ENCODE measurements at places on chromosomes 6 and 20.

GRCh38 chr6:119566546-119567260, 217.1 kb upstream of the MAN1A1 start:
- no peak for DNase-seq

GRCh38 chr6:84763003-84763885, 1.2 kb downstream of the TBX18 start:
- no peak for DNase-seq

DNA sequence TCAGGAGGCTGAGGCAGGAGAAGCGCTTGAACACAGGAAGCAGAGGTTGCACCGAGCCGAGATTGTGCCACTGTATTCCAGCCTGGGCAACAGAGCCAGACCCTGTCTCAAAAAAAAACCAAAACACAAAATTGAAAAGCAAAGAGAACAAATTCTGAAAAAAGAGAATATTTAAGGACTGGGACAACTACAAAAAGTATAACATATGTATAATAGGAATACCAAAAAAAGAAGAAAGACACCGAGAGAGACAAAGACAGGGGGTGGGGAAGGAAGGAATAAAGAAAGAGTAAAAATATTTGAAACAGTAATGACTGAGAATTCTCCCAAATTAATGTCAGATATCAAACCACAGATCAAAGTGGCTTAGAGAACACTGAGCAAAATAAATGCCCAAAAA, 5.5 kb upstream of the ZNF391 start:
- no peak for DNase-seq

GRCh38 chr20:62706344-62706743, 2.3 kb upstream of the NTSR1 start:
- DNase-seq = no peak

GRCh38 chr20:51079488-51079887, 56.6 kb upstream of the KCNG1 start:
- no peak for DNase-seq

DNA sequence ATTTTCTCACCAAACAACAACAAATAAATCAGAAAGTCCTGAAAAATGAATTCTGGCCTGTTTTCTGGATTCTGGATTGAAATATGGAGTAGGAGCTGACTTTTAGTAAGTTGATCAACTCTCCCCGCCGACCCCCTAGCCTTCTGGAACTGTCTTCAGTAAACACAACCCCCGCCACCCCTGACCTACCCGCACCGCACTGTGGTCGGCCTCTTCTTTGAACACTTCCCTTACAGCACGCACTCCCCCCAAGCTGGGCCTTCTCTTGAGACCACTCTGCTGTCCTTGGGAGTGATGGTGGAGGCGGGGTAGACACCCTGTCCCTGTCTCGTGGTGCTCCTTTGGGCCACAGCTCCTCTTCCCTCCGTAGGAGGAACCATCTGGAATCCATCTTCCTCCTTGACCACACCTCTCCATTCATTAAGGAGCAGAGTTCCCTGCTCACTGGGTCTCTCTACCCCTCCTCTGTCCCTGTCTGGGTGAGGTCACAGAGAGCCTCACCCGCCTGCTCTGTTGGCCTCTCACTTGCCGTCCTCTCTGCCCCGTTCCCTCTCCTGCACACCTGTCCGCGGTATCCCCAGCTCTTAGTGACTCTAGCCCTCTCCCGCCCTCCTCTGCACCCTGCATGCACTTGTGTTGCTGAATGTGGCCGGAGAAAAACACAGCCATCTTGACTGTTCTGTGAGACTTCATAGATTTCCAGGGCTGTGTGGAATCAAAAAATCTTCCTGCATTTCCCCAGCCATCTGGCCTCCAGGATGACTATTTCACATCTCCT, 19.1 kb downstream of the SYNJ2 start:
- no peak for DNase-seq

DNA sequence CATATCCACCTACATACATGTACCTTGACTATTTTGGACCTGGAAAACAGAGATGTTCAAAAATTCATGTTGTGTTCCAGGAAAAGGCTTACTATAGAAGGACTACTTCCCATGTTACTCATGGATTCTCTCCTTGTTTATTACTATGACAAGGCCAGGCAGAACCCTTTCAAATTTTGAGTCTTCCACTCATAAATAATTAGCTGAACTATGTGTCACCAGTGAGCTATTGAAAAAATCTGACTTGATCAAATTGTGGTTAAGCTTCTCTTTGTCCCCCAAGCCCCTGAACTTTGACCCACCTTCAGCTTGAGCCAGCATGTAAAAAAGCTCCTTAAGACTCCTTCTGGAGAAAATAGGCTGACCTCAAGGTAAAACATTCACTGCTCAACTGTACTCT, 1142.8 kb upstream of the EYS start:
- no peak for DNase-seq

GRCh38 chr20:63792866-63793265, 38.2 kb downstream of the ZBTB46 start:
- DNase-seq = no peak

DNA sequence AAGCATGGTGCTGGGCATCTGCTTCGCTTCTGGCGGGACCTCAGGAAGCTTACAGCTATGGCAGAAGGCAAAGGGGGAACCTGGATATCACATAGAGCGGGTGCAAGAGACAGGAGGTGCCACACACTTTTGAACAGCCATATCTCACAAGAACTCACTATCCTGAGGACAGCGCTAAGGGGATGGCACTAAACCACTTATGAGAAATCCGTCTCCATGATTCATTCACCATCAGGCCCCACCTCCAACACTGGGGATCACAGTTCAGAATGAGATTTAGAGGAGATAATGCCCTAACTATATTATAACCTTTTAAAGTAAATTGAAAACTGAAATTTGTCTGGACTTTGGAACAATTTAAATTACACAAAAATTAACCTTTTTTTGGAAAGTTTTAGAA, 37.8 kb upstream of the SUMO4 start:
- DNase-seq = no peak

- no peak for DNase-seq
These were observed 75.7 kb downstream of the SYNDIG1 start for GRCh38 chr20:24545168-24545567.

GRCh38 chr20:57612436-57612835, 7.8 kb downstream of the ZBP1 start:
- DNase-seq = no peak

- DNase-seq = no peak
These were observed 99.1 kb upstream of the ISM1 start for GRCh38 chr20:13121840-13122515.

DNA sequence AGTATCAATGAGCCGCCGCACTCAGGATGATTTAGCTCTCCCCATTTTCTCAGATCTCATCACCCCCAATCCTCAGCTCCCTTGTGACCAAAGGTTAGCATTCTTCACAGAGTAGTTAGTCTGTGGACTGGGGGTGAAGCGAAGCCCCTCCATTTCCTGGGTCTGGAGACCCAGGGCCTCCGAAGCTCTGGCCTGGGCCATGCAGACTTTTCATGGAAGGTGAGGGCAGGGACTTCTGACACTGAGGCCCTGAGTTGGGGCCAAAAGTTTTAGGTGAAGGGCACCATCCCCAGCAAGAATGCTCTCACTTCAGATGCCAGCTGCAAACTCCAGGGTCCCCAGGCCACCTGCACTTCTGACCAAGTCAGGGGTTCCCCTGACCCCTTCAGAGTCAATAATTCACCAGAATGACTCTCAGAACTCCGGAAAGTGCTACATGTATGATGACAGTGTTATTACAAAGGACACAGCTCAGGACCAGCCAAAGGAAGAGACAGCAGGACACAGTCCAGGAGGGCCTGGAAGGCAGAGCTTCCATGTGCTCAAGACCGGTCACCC, 65.7 kb upstream of the DUSP22 start:
- DNase-seq = no peak

DNA sequence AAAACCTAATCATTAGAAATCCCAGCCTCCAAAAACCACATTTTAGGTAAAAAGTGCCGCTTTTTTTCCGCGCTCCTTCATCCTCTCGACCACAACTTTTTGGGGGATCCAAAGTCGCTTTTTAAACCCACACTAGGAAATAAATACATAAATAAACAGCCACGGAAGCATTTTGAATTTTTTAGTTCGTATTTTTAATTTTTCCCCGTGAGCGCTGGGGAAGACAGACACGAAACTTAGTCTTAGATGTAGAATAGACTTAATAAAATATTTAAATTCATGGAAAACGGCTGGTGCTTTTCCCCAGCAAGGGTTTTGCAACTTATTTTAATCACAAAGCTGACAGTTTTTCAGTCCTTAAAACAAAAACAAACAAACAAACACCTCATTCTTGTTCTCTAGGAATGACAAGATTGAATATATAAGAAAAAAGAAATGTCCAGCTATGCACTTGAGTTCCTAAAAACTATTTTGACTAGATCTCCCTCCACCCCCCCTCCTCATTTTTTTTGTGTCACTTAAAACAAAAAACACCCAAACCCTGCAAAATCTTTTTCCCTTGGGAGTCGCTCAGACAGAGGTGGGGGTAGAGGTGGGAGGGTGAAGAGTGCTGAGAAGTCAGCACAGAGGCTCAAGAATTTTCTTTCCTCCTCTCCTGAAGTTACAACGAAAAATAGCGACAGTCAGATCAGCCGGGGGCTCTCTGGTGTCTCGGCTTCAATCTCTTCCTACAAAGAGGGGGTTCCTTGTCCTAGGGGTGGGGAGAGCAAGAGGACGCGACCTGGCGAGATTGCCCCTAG, 43.4 kb upstream of the SUPT3H start:
- DNase-seq = no peak

- no peak for DNase-seq
These were observed 68.2 kb upstream of the SUPT3H start for GRCh38 chr6:45445749-45446549.

- DNase-seq = no peak
These were observed 14.2 kb upstream of the SLC22A7 start for GRCh38 chr6:43283905-43284304.

- DNase-seq = no peak
These were observed 109.8 kb downstream of the RPP40 start for GRCh38 chr6:4894049-4894448.

DNA sequence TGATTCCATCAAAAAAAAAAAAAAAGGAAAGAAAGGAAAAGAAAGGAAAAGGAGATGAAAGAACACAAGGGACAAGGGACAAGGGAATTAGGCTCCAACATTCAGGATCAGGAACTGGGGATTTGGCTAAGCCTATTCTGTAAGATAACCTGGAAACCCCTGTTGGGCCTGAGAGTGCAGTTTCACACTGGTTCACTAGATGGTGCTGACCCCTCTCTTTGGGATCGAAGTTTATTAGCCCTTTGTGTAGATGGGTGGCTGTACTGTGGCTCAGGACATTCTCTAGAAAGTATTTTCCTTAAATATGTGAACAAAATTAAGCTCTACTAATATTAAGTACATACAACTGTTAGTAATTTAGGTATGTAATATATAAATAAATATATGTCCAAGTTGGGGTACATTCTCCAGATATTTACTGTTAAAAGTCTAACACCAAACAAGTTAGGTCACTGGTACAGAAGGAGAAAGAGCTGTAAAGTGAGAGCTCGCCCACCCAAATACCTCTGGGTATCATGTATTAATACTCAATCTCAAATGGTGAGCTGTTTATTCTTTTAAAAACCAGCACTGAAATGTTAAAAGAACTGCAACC, 6.3 kb downstream of the OR2A4 start:
- DNase-seq = no peak

GRCh38 chr20:57128044-57128757, 138.2 kb downstream of the BMP7 start:
- DNase-seq = no peak

DNA sequence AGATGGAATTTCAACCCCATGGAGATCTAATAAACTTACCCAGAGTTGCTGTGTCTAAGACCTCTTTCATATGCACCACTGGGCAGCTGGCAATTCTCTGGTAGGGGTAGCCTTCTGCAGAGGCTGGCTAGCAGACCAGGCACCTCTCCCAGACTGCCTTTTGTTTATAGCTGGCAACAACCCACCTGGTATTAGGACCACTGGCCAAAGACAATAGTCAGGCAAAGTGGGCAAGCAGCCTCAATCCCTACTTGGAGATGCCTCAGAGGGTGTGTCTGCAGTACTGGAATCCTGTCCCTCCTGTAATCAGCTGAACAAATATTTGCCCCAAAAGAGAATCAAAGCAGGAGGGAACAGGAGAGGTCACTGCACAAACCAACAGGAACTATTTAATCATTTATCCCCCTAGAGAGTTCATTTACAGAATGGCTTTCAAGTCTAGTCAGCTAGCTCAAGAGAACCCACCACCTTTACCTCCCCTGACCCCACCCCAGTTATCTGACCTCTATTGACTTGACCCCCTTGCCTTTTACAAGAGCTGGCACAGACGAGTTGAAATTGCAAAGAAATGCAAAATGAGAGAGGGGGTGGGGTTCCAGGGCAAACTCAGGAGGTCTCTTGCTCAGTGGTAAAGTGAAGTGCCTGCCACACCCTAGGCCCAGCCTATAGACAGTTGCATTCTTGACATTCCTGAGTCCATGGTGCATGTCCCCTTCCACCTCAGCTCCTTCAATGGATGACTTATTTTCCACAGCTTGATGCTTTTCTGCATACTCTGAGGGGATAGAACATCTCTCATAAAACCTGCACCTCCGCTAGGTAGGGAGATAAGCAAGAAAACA, 2.8 kb downstream of the BCL2L1 start:
- DNase-seq = no peak

DNA sequence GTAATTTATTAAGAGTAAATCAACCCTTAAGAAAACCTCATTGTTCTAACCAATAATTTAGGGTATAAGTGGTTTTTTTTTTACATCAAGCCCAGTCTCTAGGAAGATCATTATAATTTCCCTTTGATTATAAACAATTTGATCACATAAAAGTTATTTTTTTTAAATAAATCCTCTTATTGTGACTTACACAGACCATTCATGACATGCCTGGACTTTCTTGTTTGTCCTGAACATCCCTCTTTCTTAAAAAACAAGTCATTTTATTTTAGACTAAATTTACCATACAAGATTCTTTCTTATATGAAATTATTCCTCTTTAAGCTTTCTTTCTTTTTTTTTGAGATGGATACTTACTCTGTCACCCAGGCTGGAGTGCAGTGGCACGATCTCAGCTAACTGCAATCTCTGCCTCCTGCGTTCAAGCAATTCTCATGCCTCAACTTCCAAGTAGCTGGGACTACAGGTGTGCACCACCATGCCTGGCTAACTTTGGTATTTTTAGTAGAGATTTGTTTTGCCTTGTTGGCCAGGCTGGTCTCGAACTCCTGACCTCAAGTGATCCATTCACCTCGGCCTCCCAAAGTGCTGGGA, 53.6 kb upstream of the AGPAT4 start:
- no peak for DNase-seq

- no peak for DNase-seq
These were observed 17.8 kb upstream of the AAR2 start for GRCh38 chr20:36218380-36219064.

DNA sequence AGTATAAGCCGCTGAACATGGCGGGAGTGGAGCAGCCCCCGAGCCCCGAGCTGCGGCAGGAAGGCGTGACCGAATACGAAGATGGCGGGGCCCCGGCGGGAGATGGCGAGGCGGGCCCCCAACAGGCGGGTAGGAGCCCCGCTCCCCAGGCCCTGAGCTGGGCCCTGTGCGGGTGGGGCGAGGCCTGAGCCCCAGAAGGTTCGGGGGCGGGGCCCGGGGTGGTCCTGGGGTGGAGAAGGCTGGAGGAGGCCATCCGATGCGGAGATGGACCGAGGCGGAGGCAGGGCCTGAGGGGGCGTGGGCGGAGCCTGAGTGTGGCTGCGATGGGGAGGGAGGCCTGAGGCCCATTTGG, 7.1 kb downstream of the L3MBTL1 start:
- DNase-seq = no peak
